ENCODE measurements at places on chromosomes 4 and X.

GRCh38 chr4:3283483-3283882 lies 9.3 kb upstream of the RGS12 start:
- DNase-seq, result no peak

DNA sequence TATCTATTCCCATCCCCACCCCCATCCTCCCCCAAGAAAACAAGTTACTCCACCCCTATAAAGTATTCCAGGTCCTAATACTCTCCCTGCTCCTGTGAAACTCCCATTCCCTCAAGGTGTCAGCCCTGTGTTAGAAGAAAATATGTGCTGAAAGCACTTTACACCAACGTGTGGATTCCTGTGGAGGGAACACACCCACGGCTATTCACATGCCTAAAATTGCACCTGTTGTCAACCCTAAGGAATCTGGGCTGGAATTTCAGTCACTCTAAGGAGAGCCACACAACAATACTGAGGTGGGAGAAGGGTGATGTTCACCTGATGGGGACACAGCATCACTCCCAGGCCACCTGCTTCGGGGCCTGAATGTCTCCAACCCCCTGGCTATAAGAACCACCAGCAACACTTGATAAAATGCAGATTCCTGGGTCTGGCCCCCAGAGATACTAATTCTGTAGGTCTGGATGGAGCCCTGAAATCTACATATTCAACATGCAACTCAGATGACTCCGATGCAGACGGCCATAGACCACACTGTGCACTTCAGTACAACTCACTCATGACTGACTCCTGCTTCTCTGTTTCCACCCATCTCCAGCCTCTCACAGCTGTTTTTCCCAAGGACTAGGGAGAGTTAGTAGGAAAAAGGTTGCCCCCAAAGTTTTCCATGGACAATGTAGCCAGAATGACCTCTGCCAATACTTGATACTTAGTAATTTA lies 15.8 kb downstream of the SCD5 start:
- no peak for DNase-seq

- no peak for DNase-seq
Observed at GRCh38 chr4:94397635-94398034, 54.1 kb upstream of the PDLIM5 start.

GRCh38 chr4:142211444-142211843 lies 575.1 kb downstream of the IL15 start:
- DNase-seq, result peak; percentile 19

- DNase-seq, result no peak
Observed at GRCh38 chr4:17995165-17995564, 26.4 kb downstream of the LCORL start.

DNA sequence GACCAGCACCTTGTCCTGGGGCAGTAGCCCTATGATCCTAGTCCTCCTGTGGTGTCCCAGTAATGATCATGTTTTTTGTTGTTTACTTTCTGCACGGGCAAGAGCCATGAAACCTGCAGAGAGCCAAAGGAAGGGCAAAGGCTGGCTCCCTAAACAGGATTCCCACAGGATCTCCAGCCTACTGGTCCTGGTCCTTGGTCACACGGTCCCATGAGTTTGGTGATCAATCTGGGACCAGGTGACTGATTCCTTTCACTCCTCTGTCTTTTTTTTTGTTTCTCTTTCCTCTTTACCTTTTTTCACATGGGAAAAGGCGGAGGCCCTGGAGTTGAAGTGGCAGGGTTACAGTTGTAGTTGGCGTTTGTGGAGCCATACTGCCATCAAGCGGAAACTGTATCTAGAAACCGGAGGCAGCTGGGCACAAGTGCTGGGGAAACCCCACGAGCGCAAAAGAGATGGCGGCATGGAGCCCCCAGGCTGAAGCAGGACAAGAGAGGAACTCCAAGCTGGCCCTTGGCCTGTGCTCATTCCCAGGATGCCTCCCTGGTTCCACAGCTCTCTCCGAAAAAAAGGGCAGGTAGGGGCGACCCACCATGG lies 34.6 kb downstream of the NBDY start:
- no peak for DNase-seq

- peak; percentile 96 for DNase-seq
Observed at GRCh38 chr4:113958766-113959538, 20.5 kb downstream of the ARSJ start.

DNA sequence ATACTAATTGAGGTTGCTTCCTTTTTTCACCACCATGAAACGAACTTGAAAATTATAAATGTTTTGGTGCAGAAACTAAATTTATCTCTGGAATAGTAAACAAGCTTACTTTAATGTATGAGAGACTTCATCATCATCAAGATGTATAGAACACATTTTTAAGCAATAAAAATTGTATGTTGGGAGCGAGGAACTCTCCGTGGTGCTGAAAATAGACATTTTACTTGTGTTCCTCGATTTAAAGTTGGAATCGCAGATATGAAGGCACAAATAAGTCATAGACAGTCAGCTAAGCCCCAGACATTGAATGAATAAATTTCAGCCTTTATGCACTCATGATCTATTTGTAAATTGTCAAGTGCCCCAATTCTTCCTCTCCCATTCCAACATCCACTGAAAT lies 310.7 kb downstream of the STK32B start:
- peak; percentile 36 for DNase-seq

- DNase-seq, result peak; percentile 33
Observed at GRCh38 chr4:78689261-78689660, 86.9 kb upstream of the BMP2K start.

DNA sequence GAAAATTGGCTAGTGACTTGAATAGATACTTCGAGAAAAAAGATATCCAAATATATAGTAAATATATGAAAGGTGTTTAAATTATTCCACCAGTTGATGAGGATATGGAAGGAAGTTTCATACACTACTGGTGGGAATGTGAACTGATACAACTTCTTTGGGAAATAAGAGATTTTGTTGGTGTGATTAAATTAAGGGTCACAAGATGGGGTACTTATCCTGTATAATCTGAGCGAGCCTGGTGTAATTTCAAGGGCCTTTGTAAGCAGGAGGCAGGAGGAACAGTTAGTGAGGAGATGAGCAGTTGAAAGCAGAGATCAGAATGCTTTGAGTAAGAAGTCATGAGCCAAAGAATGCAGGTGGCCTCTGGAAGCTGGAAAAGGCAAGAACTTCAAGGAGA lies 192.2 kb downstream of the KCTD8 start:
- no peak for DNase-seq

GRCh38 chr4:30518211-30518610 lies 202.0 kb upstream of the PCDH7 start:
- no peak for DNase-seq

GRCh38 chr4:19375136-19375804 lies 876.4 kb upstream of the SLIT2 start:
- no peak for DNase-seq

DNA sequence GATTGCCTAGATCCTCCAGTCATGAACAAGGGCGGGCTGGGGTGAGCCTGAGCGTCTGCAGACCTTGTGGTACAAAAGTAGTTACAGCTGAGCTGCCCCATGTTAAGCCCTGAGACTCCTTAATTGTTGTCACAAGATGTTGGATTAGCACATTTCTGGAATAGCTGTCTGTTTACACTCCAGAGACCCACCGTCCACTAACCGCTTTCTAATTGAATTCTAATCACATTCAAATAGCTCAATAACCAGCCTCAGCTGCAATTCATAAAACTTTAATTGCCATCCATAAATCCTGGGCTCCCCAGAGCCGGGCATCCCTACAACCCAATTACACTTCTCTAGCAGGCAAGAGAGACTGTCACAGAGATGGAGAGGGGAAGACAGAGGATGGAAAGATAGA lies 1.6 kb upstream of the GSX2 start:
- no peak for DNase-seq

GRCh38 chrX:17520016-17520615 lies 145.1 kb downstream of the NHS start:
- DNase-seq, result no peak

Measured in choroid plexus epithelial cell (primary cell).